Stimulated activated CD4-positive, alpha-beta T cell treated with anti-CD3 and anti-CD28 coated beads, Interleukin-15, amount 100 ng/mL, for 1 hour (primary cell): ENCODE measurements at places on chromosomes 1 and 21.

- no peak for DNase-seq
Measured at GRCh38 chr1:56547977-56548376, 31.4 kb downstream of the PLPP3 start.

- DNase-seq: no peak
Measured at GRCh38 chr1:162905174-162906158, 44.5 kb upstream of the CCDC190 start.

DNA sequence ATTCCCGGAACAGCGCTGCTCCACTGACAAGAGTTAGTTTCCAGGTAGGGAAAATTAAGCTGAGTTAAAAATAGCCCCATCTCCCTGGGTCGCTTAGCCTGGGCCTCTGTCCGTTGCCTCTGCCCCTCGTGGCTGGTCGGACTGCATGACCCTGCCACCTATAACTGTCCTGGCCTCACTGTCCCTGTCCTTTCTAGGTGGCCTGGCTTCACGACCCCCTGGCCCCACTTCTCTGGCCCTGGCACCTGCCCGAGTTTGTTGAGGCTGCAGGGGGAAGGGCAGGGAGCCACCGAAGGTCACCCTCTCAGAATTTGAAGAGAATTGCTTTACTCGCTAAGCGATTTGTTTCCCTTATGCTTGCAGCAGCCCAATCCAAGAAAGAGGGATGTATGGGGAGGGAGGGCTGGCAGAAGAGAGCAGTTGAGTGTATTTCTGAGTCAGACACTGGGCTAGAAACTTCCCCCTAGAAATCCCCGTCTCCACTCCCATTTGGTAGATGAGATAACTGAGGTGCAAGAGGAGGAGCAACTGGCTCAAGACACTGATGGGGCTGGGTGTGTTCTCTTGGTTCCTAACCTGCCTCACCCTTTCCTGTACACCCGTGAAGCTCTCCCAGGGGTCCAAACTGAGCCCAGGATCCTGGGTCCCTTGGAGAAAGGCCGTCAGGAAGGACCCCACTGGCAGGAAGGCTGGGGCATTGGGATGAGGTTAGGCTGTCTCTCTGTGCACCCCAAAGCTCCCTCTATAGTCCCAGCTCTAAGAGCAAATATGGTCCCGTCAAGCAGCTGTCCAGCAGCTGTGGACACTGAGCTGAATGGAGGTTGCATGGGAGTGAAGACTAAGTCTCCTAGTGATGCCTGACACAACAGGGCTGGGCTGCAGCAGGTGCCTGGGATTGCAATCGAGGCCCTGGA lies 2.9 kb upstream of the EDN2 start:
- no peak for DNase-seq

- no peak for DNase-seq
Measured at GRCh38 chr1:9062021-9062471, 7.4 kb downstream of the SLC2A5 start.

DNA sequence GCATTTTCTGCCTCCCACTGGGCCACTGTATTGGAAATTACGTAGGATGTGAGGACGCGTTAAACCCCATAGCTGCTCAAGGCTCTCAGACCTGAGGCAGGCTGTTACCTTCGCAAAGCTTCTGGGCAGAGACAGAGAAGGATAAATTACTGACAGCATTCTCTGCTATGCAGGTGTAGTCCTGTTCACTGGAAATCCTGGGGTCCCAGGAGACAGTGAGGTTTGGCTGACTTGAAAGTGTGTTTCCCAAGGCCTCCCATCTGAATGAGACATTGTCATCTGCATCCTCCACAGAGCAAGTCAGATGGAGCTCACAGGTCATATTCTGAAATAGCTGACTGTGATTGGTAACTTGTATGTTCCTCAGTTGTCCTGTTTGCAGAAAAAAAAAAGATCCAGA lies 32.0 kb downstream of the SLAMF6 start:
- no peak for DNase-seq
